Type B pancreatic cell (in vitro differentiated cells): ENCODE measurements at places on chromosomes 2 and 18.

DNA sequence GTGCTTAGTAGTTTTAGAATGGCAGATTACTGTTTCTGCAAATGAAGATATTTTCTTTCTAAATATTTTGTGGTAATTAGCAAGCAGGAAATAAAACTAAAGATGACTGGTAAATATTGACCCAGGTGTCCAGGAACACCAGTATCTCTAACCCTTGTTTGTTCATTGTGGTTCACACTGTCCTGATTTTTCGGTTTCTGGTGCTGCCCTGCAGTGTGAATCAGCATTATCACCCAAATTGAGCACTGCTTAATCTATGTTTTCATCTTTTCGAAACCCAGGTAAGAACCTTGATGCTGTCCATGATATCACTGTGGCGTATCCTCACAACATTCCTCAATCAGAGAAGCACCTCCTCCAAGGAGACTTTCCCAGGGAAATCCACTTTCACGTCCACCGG lies 167.4 kb downstream of the CAPN13 start:
- DNase-seq = no peak

DNA sequence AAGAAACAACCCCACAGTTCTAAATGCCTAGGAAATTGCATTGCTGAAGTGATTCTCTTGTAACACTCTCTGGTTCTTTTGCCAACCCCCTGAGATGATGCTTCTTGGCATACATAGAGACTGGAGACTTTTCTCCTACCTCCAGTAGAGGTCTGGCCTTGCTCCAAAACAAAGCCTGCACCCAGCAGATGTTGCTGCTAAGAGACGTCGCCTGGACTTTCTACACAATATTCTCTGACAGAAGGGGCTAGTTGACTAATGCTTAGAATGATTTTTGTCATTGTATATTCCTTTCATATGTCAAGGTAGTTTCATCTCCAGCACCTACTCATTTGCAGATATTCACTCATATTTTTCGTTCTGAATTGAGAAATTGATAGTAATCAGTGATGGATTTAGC lies 24.6 kb downstream of the SOWAHC start:
- no peak for DNase-seq

DNA sequence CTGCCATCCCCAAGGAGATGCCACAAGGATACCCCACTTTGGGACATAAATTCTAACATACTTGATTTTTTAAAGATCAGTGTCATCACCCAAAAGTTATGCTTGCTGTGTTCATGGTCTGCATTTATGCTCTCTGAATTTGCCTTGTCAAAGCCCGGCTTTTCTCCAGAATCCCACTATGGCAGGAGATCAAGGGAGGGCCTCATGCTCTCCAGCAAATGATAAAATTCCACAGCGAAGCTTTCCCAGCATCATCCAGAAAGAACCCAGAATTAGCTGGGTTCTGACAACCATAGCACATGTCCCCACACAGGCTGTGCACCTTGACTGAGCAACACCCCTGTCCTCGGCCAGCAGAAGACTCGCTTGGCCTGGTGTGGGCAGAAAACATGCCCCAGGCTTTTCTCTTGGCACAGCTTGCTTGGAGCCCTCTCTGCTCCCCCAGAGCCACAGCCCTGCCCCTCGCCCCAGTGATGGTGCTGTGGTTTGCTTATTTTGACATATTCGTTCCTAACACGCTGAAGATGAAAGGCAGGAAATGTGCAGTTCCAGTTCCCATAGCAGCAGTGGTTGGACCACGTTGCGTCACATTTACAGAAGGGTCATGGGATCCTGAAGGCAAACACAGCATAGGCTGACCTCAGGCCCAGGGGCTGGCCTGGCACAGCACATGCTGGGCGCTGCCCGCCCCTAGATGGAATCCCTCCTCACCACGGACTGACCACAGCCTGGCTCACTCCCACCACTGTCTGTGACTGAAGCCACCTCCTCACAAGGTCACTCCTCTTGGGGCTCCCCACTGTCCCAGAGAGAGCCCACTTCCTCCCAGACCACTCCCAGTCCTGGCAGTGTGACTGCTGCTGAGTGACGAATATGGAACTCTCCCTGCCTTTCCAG lies 14.1 kb upstream of the CHRNA1 start:
- no peak for DNase-seq

- no peak for DNase-seq
These were observed 253.2 kb upstream of the EPC2 start for GRCh38 chr2:148391324-148391723.
